ENCODE measurements at places on chromosomes 7 and 10.

- peaks cover 4% of the 10 kb centered on the region for H3K27me3 ChIP-seq
- peak within 1 kb of the TSS; percentile 92 for H3K27ac ChIP-seq
- peaks cover 24% of the 10 kb centered on the region for H3K36me3 ChIP-seq
- DNase-seq = peak; percentile 93
Measured at GRCh38 chr7:150322833-150323681, at the start of the genes ACTR3C and LRRC61. Gene ACTR3C (minus strand): TSS chr7:150323545. CDS start chr7:150295296, 28,249 bp downstream. Gene LRRC61 (plus strand): TSS chr7:150323355. CDS start chr7:150336862, 13,507 bp downstream.

- H3K4me3 ChIP-seq = no peak overlapping the region
- H3K27me3 ChIP-seq = no peaks in the 10 kb centered on the region
- H3K36me3 ChIP-seq = no peaks in the 10 kb centered on the region
- H3K4me1 ChIP-seq = no peaks in the 10 kb centered on the region
Measured at GRCh38 chr7:57482-58255, 134.7 kb upstream of the FAM20C start.

DNA sequence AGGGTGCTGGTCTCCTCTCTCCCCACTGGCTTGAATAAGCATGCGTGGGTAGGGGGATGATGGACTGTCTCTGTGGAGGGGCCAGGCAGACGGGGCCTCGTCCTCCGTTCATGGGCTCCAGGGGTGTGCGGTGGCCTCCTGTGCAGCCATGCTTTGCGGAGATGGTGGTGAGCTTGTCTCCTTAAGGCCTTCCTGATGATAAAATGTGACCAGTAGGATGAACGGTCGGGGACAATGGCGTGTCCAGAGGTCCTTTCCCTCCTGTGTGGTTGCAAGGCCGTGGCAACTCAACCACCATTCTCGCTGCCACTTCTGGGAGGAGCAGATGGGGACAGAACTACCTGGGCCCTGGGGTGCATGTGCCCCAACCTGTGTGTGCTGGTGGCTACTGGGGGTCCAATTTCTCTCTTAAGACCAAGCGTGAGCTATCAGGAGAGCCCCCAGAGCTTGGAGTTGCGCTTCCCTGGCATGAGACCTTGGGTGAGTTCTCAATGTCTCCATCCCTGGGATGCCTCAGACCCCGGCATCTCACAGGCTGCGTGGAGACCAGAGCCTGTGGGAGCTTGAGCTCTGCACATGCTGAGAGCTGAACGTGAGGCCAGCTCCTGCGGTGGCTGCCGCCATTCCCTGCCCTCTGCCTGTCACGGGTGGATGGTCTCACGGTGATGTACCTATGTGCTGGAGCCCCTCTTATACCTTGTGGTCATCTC, 112.2 kb downstream of the INPP5A start:
- H3K36me3 ChIP-seq = peaks cover 84% of the 10 kb centered on the region
- no peak overlapping the region for H3K27ac ChIP-seq
- no peak overlapping the region for H3K4me3 ChIP-seq
- H3K4me1 ChIP-seq = peaks cover 5% of the 10 kb centered on the region
- peak; percentile 41 for DNase-seq
- no peaks in the 10 kb centered on the region for H3K27me3 ChIP-seq

GRCh38 chr7:36310897-36311296, 78.8 kb upstream of the ANLN start:
- no peak overlapping the region for H3K4me3 ChIP-seq
- no peaks in the 10 kb centered on the region for H3K36me3 ChIP-seq
- H3K4me1 ChIP-seq = peaks cover 7% of the 10 kb centered on the region
- no peak for DNase-seq
- H3K27ac ChIP-seq = no peak overlapping the region

DNA sequence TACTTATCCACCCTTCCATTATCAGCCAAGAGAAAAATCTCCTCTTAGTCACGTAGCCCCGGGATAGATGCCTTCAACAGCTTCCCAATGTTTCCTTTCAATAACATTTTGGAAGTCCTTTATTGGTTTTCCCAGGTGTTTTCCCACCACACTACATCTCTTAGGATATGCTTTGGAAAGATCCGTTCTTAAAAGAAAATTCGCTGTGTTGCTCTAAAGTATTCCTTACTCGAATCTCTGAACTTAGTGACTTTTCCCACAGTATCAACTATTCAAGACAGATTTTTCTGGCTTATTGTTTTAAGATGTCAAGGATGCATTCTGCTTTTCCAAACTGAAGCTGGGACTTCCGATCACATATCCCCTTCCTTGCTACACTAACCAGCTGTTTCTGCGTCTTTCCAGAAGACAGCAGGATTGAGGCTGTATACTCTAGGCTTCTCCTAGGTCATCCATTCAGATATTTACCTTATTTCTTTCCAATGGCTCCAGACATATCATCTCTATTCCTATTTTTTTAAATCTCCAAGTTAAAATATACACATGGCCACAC, 36.5 kb upstream of the SVIL start:
- no peak overlapping the region for H3K4me3 ChIP-seq
- no peak for DNase-seq
- no peaks in the 10 kb centered on the region for H3K27me3 ChIP-seq
- peaks cover 5% of the 10 kb centered on the region for H3K4me1 ChIP-seq
- H3K36me3 ChIP-seq = no peaks in the 10 kb centered on the region

GRCh38 chr10:57694956-57695608, 572.6 kb downstream of the IPMK start:
- no peaks in the 10 kb centered on the region for H3K4me1 ChIP-seq
- no peak overlapping the region for H3K27ac ChIP-seq
- DNase-seq = no peak
- no peaks in the 10 kb centered on the region for H3K27me3 ChIP-seq
- no peaks in the 10 kb centered on the region for H3K36me3 ChIP-seq

- no peaks in the 10 kb centered on the region for H3K27me3 ChIP-seq
- H3K27ac ChIP-seq = no peak overlapping the region
- no peak overlapping the region for H3K4me3 ChIP-seq
- no peaks in the 10 kb centered on the region for H3K36me3 ChIP-seq
Measured at GRCh38 chr7:45031829-45032228, 31.8 kb downstream of the CCM2 start.

GRCh38 chr10:59383436-59383835, 21.1 kb upstream of the FAM13C start:
- H3K27ac ChIP-seq = peak overlapping the region; percentile 64
- no peak overlapping the region for H3K4me3 ChIP-seq
- H3K36me3 ChIP-seq = no peaks in the 10 kb centered on the region
- H3K4me1 ChIP-seq = no peaks in the 10 kb centered on the region
- DNase-seq = no peak
- H3K27me3 ChIP-seq = no peaks in the 10 kb centered on the region

GRCh38 chr10:71766717-71767419, 6.5 kb downstream of the VSIR start:
- H3K4me1 ChIP-seq = peaks cover 100% of the 10 kb centered on the region
- no peak overlapping the region for H3K4me3 ChIP-seq
- H3K27ac ChIP-seq = peak overlapping the region; percentile 98
- DNase-seq = peak; percentile 92
- no peaks in the 10 kb centered on the region for H3K36me3 ChIP-seq
- no peaks in the 10 kb centered on the region for H3K27me3 ChIP-seq

- DNase-seq = no peak
- H3K27me3 ChIP-seq = no peaks in the 10 kb centered on the region
- no peak overlapping the region for H3K4me3 ChIP-seq
- no peak overlapping the region for H3K27ac ChIP-seq
- H3K4me1 ChIP-seq = no peaks in the 10 kb centered on the region
Measured at GRCh38 chr7:67022511-67022910, 25.9 kb downstream of the TYW1 start.

- no peak overlapping the region for H3K27ac ChIP-seq
- H3K4me1 ChIP-seq = no peaks in the 10 kb centered on the region
- no peak overlapping the region for H3K4me3 ChIP-seq
- DNase-seq = no peak
- H3K36me3 ChIP-seq = no peaks in the 10 kb centered on the region
- H3K27me3 ChIP-seq = no peaks in the 10 kb centered on the region
Measured at GRCh38 chr7:127798769-127799372, 146.9 kb downstream of the SND1 start.

GRCh38 chr10:132094581-132095234, 29.0 kb downstream of the JAKMIP3 start:
- DNase-seq = no peak
- H3K4me3 ChIP-seq = no peak overlapping the region
- no peak overlapping the region for H3K27ac ChIP-seq
- H3K27me3 ChIP-seq = no peaks in the 10 kb centered on the region
- H3K36me3 ChIP-seq = no peaks in the 10 kb centered on the region
- no peaks in the 10 kb centered on the region for H3K4me1 ChIP-seq

DNA sequence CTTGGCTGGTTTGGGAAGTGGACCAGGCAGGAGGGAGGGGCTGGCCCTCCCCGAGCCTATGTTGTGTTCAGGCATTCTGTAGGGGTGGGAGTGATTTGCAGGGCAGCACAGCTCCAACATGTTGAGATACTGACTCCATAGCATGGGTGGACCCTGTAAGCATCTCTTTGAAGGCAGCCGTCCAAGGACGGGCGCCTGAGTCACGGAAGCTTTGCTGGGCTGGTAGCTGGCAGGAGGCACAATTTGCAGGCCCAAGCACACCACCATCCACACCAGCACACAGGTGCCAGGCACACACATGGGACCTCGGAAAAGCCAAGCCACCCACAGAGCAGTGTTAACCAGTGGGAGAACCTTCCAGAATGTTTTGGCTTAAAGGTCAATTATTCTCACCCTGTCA, 505.1 kb upstream of the FOXK1 start:
- no peaks in the 10 kb centered on the region for H3K4me1 ChIP-seq
- DNase-seq = no peak
- no peak overlapping the region for H3K27ac ChIP-seq
- no peak overlapping the region for H3K4me3 ChIP-seq
- H3K27me3 ChIP-seq = no peaks in the 10 kb centered on the region
- no peaks in the 10 kb centered on the region for H3K36me3 ChIP-seq

GRCh38 chr7:14024406-14024805, 34.9 kb upstream of the ETV1 start:
- no peaks in the 10 kb centered on the region for H3K4me1 ChIP-seq
- no peak overlapping the region for H3K27ac ChIP-seq
- no peaks in the 10 kb centered on the region for H3K27me3 ChIP-seq
- no peak for DNase-seq
- no peak overlapping the region for H3K4me3 ChIP-seq

GRCh38 chr7:954330-955238, at the start of gene ADAP1:
Gene ADAP1 (minus strand): TSS chr7:954680. CDS start chr7:954477, 203 bp downstream.
- peak; percentile 92 for DNase-seq
- H3K27ac ChIP-seq = peak within 1 kb of the TSS; percentile 92
- H3K4me1 ChIP-seq = peaks cover 58% of the 10 kb centered on the region
- H3K36me3 ChIP-seq = no peaks in the 10 kb centered on the region
- peak within 1 kb of the TSS; percentile 52 for H3K4me3 ChIP-seq
- peaks cover 17% of the 10 kb centered on the region for H3K27me3 ChIP-seq

DNA sequence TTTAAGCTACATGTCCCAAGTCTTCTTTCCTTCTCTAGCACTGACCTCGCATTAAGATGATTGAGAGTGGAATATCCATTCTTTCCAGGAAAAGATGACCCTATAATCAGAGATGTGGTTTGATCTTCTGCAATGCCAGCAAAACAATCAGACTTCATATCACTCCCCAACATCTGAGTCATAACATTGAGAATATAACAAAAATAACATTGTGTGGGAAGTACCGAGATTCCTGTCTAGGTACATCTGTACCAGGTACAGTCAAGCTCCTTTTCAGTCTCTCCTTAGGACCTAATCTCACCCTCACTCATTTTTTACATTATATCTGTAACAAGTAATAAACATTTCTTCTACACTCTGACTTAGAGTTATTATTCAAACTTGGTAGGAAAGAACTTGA, 201.6 kb downstream of the LRRTM3 start:
- H3K4me1 ChIP-seq = no peaks in the 10 kb centered on the region
- no peaks in the 10 kb centered on the region for H3K27me3 ChIP-seq
- no peak overlapping the region for H3K4me3 ChIP-seq

DNA sequence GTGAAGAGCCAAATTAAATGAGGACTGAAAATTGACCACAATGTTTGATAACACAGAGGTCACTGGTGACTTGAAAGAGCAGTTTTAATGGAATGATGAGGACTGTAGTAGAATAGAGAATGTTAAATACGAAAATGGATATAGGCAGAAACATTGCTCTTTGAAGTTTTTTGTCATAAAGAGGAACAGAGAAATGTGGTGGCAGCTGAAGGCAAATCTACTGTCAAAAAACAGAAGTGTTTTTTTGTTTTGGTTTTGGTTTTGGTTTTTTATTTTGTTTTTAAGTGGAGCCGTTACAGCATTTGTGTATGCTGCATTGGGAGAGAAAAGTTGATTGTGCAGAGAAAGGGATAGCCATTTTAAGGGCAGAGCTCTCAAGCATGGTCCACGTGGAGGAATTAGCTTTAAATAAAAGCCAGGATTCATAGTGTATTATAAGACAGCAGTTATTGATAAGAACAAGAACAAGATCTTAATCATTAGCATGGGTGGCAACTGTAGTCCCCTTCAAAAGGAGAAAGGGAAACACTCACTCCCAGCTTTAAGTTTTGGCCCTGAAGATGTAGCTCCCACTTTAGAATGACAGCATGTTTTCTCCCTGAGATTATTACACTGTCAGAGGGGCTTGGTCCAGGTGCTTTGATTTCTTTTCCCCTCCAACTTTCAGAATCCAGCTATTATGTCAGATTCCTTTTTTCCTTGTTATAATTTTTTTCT, 156.7 kb upstream of the BET1 start:
- no peaks in the 10 kb centered on the region for H3K36me3 ChIP-seq
- peaks cover 15% of the 10 kb centered on the region for H3K4me1 ChIP-seq
- H3K27me3 ChIP-seq = no peaks in the 10 kb centered on the region
- no peak for DNase-seq
- no peak overlapping the region for H3K4me3 ChIP-seq

GRCh38 chr7:132461032-132461592, 115.2 kb downstream of the PLXNA4 start:
- H3K27ac ChIP-seq = no peak overlapping the region
- no peaks in the 10 kb centered on the region for H3K36me3 ChIP-seq
- no peaks in the 10 kb centered on the region for H3K27me3 ChIP-seq
- no peaks in the 10 kb centered on the region for H3K4me1 ChIP-seq

DNA sequence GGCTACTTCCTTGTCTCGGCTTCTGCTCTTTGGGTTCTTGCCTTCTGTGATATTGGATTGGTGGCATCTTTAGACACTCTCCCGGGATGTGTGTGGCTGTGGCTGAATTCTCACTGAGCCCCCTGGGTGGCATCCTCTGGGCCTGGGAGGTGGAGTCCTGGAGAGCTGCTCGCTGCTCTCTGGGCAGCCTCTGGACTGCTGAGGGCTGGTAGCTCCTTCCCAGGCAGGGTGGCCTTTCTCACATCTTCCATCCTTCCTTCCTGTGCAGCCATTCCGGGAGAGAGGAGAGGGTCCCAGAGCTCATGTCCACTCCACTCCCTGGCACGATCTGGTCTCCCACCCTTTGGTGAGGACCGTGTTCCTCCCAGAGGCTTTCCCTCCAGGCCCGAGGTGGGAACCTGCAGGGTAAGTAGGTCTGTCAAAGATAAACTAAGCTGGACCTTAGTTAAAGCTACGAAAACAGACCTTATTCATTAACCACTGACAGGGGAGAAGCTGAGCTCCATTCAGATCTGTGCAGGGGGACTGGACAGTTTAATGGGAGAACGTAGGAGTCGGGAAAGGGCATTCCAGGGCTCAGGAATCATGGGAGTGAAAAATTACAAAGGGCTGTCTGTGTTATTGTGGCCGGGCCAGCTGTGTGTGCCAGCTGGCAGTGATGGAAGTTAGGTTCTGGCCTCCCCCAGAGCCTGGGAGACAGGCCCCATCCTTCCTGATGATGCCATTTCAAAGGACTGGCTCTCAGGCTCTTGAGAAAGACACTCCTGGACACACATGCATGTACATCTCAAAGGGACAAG, 8.7 kb downstream of the ATP6V0E2 start:
- no peak for DNase-seq
- no peak overlapping the region for H3K27ac ChIP-seq
- H3K36me3 ChIP-seq = no peaks in the 10 kb centered on the region
- H3K4me1 ChIP-seq = peaks cover 33% of the 10 kb centered on the region
- H3K27me3 ChIP-seq = no peaks in the 10 kb centered on the region
